ENCODE measurements at places on chromosomes 1 and 21.

DNA sequence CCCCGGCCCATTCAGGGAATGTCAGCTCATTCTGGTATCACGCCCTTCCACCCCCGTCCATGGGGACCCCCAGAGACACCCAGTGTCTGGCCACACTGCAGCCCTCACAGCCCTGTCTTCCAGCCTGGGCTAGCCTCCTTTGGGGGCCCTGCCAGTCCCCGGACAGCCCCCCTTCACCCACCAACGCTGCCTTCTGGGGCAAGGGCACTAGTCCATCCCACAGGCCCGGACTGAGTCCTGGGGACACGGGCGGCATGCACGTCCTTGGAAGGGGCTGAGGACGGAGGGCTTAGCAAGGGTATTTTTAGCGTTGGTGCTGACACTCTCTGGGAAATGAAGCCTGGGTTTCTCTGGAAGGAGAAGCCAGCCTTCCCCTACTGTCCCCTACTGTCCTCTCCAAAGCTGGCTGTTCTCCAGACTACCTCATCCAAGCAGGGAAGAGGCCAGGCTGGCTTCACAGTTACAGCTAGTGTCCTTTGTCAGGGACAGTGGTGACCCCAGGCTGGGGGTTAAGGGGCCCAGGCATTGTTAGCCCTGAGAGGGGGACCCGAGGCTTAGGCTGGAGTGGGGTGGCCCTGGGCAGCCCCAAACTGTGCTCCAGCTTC lies 39.5 kb downstream of the COQ8A start:
- DNase-seq: no peak

GRCh38 chr1:5727871-5728643 lies 264.2 kb downstream of the NPHP4 start:
- DNase-seq: no peak

DNA sequence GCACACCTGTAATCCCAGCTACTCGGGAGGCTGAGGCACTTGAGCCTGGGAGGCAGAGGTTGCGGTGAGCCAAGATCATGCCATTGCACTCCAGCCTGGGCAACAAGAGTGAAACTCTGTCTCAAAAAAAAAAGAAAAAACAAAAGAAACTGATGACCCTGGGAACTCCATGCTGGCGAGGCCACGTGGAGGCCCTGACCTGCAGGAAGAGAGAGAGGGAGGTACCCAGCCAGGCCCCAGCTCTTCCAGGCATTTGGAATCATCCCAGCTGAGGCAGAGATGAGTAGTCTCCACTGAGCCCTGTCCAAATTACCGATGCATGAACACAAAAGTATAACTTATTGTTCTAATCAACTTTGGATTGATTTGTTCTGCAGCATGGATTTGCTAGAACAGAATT lies 132.0 kb upstream of the ZBTB40 start:
- no peak for DNase-seq

GRCh38 chr1:93681989-93682412 lies 364 bp upstream of the BCAR3 start:
- no peak for DNase-seq

GRCh38 chr21:34984356-34985058 lies 64.6 kb downstream of the RUNX1 start:
- DNase-seq: no peak

DNA sequence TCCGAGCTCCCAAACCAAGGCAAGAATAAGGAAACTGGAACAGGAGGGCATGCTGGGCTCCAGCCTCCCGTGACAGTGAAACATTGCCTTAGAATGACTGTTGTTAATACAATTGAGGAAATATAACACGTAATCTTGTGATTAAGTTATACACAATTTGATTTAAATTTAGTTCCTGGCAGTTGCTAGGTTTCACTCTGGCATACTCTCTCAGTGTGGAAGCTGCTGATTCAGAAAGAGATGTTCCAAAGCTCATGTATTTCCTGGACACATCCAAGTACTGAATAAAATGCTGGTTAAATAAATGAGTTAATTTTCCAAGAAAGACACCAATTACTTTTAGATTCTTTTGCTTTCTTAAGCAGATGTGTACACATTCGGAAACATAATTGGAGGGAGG lies 176.1 kb downstream of the GRIK1 start:
- no peak for DNase-seq

- DNase-seq: no peak
Measured at GRCh38 chr1:36326499-36326898, 3.1 kb upstream of the EVA1B start.

DNA sequence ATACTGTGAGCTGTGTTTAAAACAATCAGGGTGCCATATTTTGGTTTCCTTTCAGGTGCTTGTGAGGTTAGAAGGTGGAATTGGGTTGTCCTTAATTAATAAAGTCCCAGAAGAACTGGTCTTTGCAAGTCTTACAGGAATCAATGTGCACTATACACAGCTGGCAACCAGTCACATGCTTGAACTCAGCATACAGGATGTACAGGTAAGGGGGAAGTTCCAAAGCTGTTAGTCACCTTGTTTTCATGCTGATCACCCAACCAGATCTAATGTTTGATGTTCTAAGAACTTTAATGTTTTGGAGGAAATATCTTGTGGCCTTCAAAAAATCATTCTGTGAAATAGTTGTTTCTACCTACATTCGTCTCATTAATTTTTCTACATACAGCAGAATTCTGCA lies 156.3 kb downstream of the VPS13D start:
- no peak for DNase-seq

DNA sequence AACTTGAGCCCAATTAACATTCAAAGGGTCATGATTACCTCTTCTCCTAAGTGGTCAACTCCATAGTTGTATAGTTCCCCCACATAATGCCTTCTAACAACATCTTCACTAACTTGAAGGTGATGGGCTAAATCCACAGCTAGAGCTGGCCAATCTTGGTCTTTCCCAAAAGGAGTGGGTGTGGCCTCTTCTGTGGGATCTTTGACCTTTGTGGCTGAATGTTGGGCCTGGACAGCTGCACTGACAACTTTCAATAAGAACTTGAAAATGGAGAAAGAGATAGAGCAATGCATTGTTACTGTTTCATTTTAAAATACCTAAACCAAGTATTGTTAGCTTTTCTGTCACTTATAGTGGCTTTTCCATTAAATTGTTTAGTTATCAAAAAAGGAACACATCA lies 59.2 kb downstream of the IARS2 start:
- DNase-seq: no peak

GRCh38 chr1:165891111-165891860 lies 63.9 kb downstream of the UCK2 start:
- DNase-seq: no peak

Measured in activated gamma-delta T cell treated with Interleukin-2 at 50 U/mL for 16 hours (primary cell).